ENCODE measurements at places on chromosomes 4 and X. TPM values are rescaled to one million over a fixed set of nuclear protein-coding genes. Genes with fewer than 3 reads are reported as not detected.

DNA sequence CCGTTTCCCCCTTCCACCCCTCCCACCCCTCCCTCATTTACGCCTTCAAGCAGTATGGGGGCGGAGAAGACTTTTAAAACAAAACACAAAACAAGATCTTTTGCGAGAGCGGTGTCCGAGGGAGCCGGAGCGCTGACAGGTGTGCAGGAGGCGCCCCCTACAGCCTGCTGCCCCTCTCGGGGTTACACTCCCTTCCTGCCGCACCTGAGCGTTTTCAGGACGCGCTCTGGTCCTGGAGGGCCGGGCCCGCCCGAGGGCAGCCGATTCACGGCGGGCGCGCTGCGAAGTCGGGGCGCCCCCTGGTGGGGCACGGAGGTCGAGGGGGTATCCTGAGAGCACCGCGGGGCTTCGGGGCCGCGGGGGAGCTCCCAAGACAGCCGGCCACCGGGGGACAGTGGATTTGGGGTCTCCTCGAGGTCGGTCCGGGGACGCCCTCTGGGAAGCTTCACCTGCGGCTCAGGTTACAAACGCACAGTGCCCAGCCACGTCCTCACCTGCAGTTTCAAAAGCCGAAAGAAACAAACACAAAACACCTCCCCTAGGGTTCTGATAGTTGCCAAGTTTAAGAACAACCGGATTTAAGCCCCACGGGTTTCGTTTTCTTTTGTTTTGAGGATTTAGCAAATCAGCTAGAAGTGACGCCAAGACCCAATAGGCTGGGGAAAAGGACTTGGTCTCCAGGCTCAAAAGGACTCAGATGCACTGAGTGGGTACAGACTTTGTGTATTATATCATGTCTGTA, 8.0 kb upstream of the NEUROG2 start:
- peak overlapping the region; percentile 83 for H3K4me3 ChIP-seq
- H3K4me1 ChIP-seq = no peaks in the 10 kb centered on the region

GRCh38 chr4:119672086-119672485, 43.5 kb upstream of the PDE5A start:
- no peak overlapping the region for H3K27ac ChIP-seq
- no peaks in the 10 kb centered on the region for H3K36me3 ChIP-seq
- H3K4me3 ChIP-seq = no peak overlapping the region

- no peaks in the 10 kb centered on the region for H3K4me1 ChIP-seq
- H3K36me3 ChIP-seq = no peaks in the 10 kb centered on the region
- no peak overlapping the region for H3K27ac ChIP-seq
- H3K27me3 ChIP-seq = no peaks in the 10 kb centered on the region
Measured at GRCh38 chr4:133865612-133866327, 335.8 kb downstream of the PABPC4L start.

DNA sequence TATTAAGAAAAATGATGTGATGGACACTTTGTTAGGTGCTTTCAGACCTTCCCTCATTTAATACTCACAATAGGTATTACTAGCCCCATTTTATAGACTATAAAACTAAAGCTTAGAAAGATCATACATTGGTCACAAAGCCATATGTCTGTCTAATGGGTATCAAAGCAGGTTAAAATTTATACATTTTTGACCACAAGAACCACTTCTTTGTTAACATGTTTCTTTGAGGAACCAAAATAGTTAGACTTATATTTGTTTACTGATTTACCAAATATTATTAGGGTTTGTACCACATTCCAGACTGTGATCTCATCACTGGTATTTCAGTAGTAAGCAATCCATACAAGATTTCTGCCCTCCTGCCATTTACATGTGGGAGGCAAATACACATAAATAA, 363.3 kb downstream of the NAF1 start:
- no peaks in the 10 kb centered on the region for H3K27me3 ChIP-seq
- no peak for DNase-seq
- H3K27ac ChIP-seq = no peak overlapping the region
- H3K36me3 ChIP-seq = no peaks in the 10 kb centered on the region
- H3K4me3 ChIP-seq = no peak overlapping the region

DNA sequence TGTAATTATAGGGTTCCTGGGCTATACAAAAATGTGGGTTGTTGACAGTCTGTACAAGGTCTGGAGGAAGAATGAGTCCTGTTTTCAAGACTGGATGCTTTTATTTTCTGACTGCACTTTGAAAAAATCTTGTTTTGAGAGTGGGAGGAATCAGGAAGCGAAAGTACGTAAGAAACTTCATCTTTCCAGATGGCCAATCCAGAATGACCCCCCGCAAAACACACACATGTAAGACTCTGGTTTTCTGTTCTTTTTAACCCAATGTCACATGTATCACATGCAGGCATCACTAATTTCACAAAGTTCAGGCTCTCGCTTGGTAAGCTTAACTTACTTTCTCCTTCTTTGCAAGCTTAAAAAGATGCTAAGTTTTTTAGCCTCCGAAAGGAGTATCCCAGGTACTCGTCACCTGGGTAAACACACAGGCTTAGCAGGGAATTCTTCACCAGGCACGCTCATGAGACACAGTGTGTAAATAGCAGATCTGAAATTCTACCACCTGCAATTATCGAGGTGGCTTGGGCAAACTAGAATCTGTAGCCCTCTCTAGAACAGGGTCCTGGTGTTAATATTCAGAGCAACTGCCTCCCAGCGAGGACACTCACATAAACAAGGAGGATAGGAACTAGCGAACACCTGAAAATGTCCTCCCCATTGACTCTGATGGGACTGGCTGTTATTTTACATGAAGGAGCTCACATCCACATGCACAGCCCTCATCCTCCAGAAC, 90.7 kb downstream of the NSUN7 start:
- no peak for DNase-seq
- H3K27me3 ChIP-seq = no peaks in the 10 kb centered on the region
- H3K27ac ChIP-seq = no peak overlapping the region
- H3K4me3 ChIP-seq = no peak overlapping the region
- peaks cover 30% of the 10 kb centered on the region for H3K36me3 ChIP-seq

DNA sequence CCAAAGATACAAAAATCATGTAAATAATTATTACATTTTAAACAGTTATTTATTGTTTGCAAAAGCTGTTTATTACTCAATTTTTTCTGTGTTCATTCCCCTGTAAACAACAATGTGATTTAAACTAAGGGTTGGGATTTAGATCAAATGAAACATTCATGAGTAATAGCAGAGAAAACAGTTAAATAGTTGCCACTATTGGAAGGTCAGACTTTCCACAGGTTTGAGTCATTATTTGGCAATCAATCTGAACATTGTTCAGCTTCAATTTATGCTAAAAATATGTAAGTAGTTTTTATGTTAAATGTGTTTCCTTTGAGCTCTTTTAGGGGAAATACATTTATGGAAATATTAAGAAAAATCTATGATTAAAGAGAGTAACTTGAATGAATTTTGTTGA, 144.9 kb downstream of the STIM2 start:
- no peaks in the 10 kb centered on the region for H3K27me3 ChIP-seq
- no peaks in the 10 kb centered on the region for H3K36me3 ChIP-seq
- DNase-seq = no peak
- H3K27ac ChIP-seq = no peak overlapping the region
- H3K4me3 ChIP-seq = no peak overlapping the region
- H3K4me1 ChIP-seq = peaks cover 2% of the 10 kb centered on the region

- no peaks in the 10 kb centered on the region for H3K36me3 ChIP-seq
- no peaks in the 10 kb centered on the region for H3K27me3 ChIP-seq
- peaks cover 3% of the 10 kb centered on the region for H3K4me1 ChIP-seq
- DNase-seq = no peak
- no peak overlapping the region for H3K4me3 ChIP-seq
- no peak overlapping the region for H3K27ac ChIP-seq
Measured at GRCh38 chrX:130746709-130747342, 156.2 kb downstream of the ENOX2 start.

- no peak for DNase-seq
- peaks cover 4% of the 10 kb centered on the region for H3K4me1 ChIP-seq
- no peak overlapping the region for H3K27ac ChIP-seq
- H3K4me3 ChIP-seq = no peak overlapping the region
Measured at GRCh38 chr4:48799157-48799556, 19.1 kb upstream of the FRYL start.

- H3K4me3 ChIP-seq = no peak overlapping the region
- DNase-seq = no peak
- no peak overlapping the region for H3K27ac ChIP-seq
- H3K36me3 ChIP-seq = no peaks in the 10 kb centered on the region
Measured at GRCh38 chrX:132470831-132471230, 18.0 kb downstream of the MBNL3 start.

Gene CT45A10
- not detected for total RNA-seq

Gene GYPA
- total RNA-seq = not detected

Gene CCDC120
- total RNA-seq = 15.7 TPM

Data from H9 (cell line).